CD4-positive, alpha-beta memory T cell (primary cell): ENCODE measurements at places on chromosomes 11 and 22.
A peak's percentile ranks its signal among the peaks of the same experiment; 100 is the strongest.

DNA sequence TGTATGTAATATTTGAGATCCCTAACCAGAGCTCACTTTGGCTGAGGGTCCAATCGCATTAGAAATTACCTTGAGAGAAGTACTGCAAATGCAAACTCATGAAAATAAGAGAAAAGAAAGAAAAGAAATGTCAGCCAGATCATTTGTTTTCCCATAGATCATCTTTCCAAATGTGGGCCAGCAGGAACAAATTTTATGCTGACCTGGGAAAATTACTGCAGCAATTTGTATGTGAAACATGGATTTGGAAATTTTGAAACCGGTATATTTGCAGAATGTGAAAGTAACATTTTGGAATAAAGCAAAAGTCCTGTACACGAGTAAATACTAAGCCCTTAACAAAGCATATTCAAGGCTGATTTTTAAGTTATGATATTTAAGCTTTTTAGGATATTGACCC, 1058.9 kb upstream of the CCDC90B start:
- DNase-seq: no peak

DNA sequence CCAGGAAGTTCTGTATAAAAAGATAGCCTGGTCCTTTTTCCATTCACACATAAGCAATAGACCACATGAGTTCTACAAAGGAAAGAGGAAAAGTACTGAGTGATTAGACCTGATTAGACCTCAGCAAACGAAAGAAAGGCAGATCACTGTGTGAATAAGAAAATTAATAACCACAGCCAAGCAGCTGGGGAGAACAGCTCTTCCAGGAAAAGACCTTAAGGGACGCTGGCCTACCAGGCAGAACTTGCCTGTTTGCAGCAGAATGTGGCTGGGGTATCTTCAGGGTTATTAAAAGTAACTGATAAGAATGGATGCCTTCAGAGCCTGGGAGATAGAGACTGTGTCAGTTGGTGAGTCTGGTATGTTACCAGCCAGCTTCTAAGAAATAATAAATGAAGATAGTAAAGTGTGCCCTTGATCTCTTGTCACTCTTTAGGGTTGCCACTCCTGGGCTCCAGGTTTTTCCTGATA, 172.9 kb downstream of the DBX1 start:
- no peak for DNase-seq

- DNase-seq: no peak
Measured at GRCh38 chr22:19988965-19989724, 27.5 kb downstream of the ARVCF start.

DNA sequence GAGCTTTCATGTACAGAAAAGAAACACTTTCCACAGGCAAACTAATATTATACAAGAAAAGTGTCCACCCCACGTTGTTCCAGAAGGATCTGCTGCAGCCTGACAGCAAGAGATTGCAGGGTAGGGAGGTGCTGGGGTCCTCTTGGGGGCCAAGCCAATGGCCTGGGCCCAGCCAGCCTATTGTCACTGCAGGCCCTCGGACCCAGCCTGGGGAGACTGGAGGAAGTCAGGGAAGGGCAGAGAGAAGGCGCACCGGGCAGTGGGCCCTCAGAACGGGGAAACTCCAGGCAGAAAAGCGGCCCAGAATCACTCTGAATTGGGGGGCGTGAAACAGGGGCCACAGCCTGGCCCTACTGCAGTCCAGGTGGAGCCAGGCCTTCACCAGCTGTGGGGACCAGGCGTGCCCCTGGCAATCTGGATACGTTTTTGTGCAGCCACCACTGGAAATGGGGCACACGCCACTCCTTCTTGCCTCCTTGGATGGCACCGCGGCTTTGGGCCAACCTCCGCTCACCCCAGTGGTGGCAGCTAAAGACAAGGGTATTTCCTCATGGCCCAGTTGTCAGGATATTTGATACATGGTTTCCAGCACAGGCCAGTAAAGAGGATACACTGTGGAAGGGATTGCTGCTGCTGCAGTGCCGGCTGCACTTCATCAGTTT, 3.9 kb upstream of the NAP1L4 start:
- no peak for DNase-seq

GRCh38 chr22:32612834-32613233, 138.2 kb downstream of the FBXO7 start:
- no peak for DNase-seq

- DNase-seq: no peak
Measured at GRCh38 chr11:59769111-59769510, 13.9 kb downstream of the STX3 start.

GRCh38 chr22:39545386-39546365, 13.1 kb upstream of the RPS19BP1 start:
- peak; percentile 55 for DNase-seq

DNA sequence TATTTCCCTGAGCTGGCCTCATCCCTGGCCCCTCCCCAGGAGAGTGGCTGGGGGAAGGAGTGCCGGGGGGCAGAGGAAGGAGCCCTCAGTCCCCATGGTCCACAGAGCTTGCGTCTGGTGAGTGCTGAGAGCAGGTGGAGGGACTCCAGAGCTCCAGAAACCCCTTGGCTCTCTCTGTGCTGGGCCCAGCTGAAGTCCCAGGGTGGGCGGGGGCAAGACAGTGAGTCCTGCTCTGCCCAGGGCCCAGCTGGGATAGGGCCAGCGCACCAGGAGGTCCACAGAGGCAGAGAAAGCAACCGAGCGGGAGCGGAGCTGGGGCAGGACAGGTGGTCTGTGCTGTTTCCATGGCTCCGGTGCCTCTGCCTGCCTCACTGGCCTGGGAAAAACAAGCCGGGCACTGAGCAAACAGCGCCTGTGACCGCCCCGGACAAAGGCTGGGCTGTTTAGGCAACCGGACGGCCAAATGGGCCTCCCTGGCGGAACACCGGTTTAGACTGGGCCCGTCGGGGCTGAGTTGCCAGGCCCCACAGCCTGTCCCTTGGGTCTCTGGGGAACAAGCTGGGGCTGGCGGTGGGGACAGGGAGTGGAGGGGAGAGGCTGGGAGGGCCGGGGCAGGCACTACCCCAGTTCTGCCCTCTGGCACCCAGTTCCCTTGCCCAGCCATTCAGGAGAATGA, 34.1 kb upstream of the WNT7B start:
- DNase-seq: no peak

DNA sequence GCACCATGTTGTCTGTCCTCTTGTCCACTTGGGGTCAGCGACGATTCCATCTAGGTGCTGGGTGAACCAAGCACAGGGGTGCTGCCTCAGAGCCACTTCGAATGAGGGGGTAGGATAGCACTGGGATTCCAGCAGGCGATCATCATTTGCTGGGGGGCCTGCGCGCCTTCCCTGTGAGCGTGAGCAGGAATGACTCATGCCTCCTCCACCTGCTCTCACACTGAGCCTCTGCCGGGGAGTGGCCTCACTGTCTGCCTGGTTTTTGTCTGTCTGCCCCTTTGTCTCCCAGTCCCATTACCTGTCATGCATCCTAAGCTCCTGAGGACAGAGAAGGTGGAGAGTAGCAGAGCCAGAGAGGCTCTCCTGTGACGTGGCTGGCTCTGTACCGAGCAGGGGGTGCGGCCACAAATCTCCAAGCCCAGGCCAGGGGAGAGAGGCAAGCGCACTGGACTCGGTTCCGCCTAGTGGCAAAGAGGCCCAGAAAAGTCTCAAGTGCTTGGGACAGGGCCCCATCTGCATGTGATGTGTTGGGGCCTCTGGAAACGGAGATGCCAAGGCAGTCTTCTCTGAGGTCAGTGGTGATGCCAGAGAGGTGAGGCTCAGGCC, 30.8 kb downstream of the RSPH14 start:
- DNase-seq: no peak

GRCh38 chr22:48554893-48555572, 1272.6 kb downstream of the BRD1 start:
- no peak for DNase-seq

GRCh38 chr11:121570453-121570852, 117.7 kb upstream of the SORL1-AS1 start:
- no peak for DNase-seq

- DNase-seq: no peak
Measured at GRCh38 chr22:27388090-27388600, 413.4 kb downstream of the MN1 start.

DNA sequence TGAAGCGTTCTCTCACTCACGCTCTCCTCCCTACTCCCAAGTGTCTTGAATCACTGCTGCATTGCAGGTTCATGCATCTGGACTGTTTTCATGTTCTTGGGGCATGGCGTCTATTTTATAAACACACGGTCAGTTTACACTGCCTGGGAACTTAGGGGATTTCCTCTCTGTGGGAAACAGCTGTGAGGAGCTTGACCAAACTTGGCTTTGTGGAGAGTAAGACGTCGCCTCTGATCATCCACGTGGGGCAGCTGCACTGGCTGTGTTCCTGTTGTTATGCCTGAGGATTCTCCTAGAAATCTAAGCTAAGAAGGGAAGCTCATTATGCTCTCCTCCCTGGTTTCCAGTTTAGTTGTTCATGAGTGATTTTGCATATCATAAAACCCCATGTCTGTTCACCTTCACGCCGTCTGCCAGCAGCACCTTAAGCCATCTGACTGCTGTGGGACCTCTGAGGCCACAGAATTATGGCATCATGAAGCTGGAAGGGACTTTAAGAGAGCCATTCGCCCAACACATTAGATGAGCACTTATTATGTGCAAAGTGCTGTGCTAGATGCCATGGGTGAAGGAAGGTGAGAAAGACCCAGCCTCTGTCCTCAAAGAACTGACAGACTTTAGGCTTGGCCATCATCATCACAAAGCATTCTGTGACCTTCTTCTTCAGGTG, 38.8 kb upstream of the POU2AF1 start:
- DNase-seq: no peak

DNA sequence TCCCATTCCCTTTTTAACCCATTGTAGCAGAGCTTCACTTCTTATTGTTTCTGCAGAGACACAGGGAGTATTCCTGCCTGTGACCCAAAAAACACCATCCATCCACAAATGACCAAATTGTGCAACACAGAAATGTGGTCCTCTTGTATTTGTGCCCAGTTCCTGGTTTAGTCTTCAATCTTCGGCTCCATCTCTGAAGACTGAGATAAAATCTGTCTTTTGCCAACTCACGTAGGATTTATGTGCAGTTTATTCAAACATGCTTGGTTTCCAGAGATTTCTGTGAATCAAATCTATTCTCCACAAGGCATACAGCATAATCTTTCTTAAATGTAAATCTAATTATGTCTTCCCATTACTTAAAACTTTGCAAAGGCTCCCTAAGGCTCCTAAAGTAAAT, 307.0 kb downstream of the AASDHPPT start:
- DNase-seq: no peak

- no peak for DNase-seq
Measured at GRCh38 chr11:39145346-39145745, 2314.1 kb downstream of the LRRC4C start.

DNA sequence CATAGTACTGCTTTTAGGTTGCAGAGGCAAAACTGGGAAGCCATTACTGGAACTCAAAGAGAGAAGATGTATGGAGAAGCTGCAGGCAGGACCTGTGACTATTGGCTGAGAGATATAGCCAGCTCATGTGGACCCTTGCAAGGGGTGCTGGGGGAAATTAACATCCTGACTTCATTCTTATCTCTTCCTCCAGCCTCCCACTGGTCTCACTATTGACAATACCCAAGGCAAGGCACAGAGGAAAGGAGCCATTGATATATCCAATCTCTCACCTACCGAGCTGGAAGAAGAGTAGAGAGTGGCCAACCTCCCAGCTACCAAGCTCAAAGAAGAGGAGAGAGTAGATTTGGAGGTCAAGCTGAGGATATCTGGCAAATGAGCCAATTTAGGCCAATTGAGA, 36.8 kb upstream of the ZBED5 start:
- DNase-seq: no peak

DNA sequence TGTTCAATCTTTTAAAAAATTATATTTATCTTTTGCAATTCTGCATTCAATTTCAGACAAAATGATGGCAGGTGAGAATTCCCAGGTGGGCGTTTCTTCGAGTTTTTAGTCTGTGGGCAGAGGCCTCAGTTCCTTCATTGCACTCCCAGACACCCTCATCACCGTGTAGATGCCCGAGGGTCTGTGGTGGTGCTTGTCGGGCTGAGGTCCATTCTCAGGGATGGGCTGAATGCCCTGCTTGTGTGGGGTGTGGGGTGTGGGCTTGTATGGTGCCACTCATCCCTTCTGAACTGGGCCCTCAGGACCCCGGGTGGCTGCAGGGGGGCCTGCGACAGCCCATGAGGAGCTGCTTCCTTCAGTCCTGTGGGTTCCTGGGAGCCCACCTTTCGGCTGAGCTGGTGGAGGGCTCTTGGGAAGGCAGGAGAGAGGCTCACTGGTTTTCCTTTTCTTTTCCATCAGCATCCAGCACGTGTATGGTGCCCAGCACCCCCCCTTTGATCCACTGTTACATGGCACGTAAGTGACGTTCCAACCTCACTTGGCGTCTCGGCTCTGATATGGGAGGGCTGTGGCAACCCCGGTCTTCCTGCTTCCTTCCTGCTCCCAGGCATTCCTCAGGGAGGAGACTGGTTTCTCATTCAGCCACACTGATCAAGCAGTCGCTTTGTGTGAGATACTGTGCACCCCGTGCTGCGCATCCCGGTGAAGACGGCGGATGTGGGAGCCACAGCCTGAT, 29.8 kb downstream of the TBC1D22A start:
- DNase-seq: no peak

DNA sequence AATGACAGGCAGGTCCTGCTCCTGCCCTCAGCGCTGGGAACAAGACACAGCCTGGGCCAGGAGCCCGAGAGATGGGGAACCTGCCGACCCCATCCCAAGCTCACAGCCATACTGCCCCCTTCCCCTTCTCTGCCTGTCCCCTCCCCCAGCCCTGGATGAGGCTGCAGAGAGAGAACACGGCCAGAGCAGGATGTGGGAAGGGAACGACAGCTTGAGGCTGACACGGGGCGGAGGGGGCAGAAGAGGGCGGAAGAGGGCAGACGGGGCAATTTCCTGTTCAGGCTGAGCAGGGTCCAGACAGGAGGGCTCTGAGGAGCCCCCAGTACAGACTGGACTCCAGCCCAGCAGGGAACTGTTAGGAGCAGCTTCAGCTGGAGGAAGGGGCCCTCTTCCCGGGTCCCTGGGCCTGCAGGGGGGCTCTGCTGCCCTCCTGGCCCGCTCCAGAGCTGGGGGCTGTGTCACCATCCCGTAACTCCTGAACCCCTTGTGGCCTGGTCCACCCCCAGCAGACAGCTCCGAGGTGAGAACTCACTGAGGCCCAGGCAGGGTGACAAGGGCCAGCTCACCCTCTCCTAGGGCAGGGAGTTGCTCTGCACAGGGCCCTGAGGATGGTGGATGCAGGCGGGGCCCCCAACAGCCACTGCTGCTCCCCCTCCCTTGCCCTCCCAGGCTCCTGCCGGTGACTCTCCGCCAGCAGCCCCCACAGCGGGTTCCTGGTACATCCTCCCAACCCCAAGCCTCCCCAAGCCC, 5.7 kb downstream of the CTSD start:
- DNase-seq: no peak

- no peak for DNase-seq
Measured at GRCh38 chr11:80748207-80748925, 1307.5 kb upstream of the TENM4 start.

- no peak for DNase-seq
Measured at GRCh38 chr11:64021757-64022093, 14.0 kb upstream of the FLRT1 start.

- DNase-seq: no peak
Measured at GRCh38 chr11:36703055-36703404, 105.0 kb upstream of the RAG2 start.
